ENCODE measurements at places on chromosomes 13 and 19.

DNA sequence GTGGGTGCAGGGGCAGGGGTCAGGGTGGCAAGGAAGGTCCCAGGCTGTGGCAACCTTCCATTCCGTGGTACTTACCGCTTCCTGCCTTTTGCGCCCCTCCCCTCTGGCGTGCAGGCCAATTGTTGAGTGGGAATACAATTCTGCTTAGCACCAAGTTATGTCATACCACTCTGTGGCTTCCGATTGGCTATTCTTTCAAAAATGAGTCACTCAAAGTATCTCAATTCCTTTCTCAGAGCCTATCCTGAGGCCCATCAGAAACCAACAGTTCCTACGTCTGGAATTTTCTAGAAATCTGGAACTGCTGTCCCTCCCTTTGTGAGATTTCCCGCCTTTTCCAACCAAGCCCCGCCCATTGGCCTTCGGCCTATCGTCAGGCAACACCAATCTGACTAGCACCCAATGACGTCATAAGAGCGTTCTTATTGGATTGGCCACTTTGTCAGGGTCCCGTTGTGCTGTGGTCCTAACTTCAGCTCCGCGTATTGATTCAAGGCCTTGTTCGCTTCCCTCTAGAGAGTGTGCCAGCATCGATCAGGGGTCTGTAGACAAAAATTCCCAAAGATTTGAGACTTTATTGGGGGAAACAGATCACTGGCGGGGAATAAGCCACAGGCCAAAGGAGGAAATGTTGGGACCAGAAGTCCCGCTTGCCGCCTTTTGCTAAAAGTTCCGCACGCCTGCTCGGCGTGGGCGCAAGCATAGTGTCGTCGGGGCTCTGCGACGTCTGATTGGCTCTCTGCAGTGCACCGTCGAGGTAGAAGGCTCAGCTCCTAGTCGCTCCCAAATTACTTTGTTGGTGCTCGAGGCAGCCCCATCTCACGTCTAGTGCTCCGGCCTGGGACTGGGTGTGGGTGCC, 11.7 kb downstream of the NTN5 start:
- DNase-seq, result peak; percentile 73

DNA sequence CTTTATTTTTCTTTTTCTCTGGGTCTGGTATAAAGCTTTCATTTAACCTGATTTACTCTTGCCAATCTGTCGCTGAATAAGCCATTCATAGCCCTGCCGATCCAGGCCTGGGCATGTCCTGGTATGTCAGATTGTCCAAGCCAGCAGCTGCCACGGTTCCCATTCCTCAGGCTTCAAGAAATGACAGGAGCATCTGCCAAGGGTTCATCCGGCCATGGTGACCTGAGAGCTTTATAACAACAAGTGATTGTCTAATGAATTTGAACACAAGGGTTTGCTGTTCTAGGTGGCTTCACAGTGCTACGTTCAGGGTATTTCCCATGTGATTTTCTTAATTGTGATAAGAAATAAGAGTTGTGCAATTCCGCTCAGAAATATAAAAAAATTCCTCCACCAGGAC, 20.0 kb downstream of the PNMA8A start:
- DNase-seq, result no peak

DNA sequence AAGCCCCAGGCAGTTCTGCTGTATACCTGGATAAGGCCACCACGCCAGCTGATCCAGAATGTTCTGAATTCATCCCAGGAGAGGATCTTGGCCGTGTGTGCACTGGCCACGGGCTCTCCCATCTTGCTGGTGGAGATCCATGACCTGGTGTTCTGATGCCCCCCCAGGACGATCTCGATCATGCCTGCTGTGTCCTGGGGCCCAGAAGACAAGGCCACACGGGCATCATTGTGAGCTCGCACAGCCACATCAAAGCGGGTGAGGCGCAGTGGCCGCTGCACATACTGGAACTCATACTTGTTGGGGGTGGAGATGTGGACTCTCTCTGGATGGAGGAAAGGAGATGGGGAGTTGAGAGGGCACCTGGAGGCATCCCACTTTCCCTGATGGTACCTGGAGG, 40.1 kb downstream of the F2RL3 start:
- no peak for DNase-seq

GRCh38 chr19:41876847-41877832, at the start of gene CD79A:
Gene CD79A, plus strand, starts transcription at chr19:41877279. Its CDS starts 26 bp downstream, at chr19:41877305.
- DNase-seq, result no peak

GRCh38 chr13:112182251-112182650, 115.3 kb downstream of the SOX1 start:
- DNase-seq, result no peak

GRCh38 chr19:3508771-3509535, 2.8 kb downstream of the FZR1 start:
- no peak for DNase-seq

GRCh38 chr19:47230054-47230920, 712 bp downstream of the BBC3 start:
- DNase-seq, result peak; percentile 77

Measured in neural progenitor cell (in vitro differentiated cells).